Activated T-cell treated with anti-CD3 and anti-CD28 coated beads for 4 hours (primary cell): ENCODE measurements at places on chromosomes 6 and 20.
A peak's percentile ranks its signal among the peaks of the same experiment; 100 is the strongest.

- no peak for DNase-seq
Observed at GRCh38 chr20:45061244-45061643, 39.7 kb downstream of the KCNS1 start.

DNA sequence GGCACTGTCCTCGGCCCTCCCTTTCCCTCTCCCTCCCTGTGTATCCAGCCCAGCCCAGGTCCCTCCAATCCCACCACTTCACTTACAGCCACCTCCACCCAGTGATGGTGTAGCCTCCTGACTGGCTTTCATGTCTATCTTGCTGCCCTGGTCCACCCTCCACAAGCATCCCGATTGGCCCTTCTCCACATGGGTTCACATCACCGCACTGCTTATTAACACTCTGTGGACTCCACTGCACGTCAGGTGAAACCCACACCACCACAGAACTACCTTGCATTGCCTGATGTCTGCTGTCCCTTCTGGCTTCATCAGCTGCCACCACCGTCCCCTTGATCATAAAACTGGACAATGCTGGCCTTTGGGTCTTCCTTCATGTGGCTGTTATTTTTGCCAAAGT, 220.4 kb upstream of the ARID1B start:
- no peak for DNase-seq

DNA sequence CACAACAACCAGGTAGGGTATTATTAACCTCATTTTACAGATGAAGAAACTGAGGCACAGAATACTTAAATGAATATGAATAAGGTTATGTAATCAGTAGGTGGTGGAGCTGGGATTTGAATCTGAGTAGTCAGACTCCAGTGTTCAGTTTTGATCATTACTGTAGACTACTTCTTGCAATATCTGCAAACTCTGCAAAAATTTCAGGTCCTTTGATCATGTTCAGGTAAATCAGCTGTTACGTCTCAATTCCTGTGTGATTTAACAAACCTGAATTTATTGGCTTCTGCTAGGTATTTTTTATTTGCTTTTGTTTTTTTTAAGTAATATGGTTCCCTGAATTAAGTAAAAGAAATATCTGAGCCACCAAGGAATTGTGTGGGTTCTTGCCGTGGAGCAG, 70.7 kb upstream of the NOTCH4 start:
- DNase-seq: no peak

- DNase-seq: no peak
Observed at GRCh38 chr6:20252311-20252710, 40.0 kb upstream of the MBOAT1 start.

DNA sequence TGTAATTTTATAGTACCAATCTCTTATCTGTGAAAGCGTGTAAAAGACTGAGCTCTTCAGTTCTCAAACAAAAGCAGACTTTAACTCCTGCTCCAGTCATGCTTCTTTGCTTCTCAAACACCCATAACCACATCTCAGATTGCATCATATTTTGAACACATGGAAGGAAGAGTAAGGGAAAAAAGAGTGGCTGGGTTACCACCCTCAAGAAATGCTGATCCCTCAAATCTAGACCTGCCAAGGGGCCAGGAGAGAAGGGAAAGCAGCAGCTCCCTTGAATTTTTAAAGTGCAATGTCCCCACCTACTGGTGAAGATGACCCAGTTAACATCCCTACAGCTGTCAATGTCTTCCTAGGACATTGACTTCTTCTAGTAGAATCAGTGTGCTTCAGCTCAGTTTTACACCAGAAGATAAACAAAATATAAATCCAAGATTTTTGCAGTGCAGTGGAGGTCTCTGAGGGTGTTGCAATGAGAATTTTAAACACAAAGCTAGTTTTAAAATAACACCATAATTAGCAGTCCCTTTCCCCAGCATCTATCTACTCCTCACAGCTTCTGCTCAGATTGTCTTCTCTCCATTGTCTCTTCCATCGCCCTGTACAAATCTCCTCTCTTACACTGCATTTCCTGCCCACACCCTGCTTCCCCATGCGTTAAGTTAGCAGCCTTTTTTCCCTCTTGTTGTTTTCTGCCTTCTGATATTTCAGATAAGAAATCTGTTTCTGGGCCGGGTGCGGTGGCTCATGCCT, 22.6 kb upstream of the HLA-DQB2 start:
- DNase-seq: no peak

- DNase-seq: no peak
Observed at GRCh38 chr6:166351715-166352285, 9.5 kb upstream of the SFT2D1 start.

DNA sequence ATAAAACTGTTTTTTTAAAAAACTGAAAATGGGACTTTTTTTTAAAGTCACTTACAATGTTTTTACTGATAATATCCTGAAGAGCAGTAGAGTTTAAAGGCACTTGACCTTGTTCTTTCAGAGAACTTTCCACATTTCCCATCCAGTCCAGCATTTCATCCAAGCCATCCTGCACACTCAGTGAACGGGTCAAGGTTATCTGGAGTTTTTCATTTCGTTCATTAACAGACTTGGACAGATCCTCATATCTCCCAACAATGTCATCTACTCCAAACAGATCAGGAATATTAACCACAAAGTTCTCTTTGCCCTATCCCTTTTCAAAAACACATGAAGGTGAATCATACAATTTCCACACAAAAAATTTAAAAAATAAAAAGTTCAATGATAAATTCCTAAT, 69.1 kb downstream of the DST start:
- no peak for DNase-seq

DNA sequence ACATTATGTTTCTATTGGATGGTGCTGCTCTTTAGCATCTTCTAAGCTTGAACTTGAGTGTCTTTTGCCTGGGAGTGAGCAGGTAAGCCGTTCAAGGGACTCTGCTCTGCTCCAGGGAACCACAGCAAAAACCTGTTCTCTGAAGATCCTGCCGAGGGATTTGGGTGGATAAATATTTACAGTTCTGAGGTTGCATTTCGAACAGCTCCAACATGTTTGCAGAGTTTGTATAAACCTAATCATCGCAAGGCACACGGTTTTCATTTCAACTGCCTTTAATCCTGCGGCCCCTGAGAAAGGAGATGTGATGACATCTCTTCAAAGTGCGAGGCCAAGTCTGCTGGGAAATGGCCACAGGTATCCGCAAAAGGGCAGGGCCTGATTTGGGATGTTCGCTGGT, 293.4 kb downstream of the TFAP2C start:
- DNase-seq: no peak

GRCh38 chr6:150566486-150566885, 33.2 kb upstream of the PLEKHG1 start:
- no peak for DNase-seq

DNA sequence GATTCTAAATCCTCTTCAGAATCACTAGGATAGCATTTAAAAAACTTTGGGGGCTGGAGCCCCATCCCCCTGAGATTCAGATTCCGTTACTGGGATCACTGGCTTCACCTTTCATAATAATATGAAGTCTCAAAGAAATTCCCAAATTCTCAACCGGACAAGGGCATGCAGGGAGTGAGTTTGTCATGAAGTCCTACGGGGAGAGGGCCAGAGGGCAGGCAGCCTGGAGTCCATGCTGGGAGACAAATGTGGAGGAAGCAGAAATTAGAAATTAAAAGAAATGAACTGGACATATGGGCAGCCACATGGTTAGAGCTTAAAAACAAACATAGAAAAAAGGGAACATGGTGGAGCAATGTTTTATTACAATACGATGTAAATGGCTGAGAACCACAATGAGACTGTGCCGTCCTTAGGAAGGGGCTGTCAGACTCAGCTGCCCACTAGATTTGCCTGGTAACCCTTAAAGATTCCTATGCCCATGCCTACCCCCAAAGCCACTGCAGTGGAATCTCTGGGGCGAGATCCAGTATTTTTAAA, 142.6 kb downstream of the CEBPB start:
- DNase-seq: no peak

- DNase-seq: no peak
Observed at GRCh38 chr6:84774157-84774984, 10.0 kb upstream of the TBX18 start.

- DNase-seq: no peak
Observed at GRCh38 chr6:40937491-40937890, 101.5 kb downstream of the UNC5CL start.

GRCh38 chr6:157905590-157906342, 75.9 kb upstream of the SYNJ2 start:
- DNase-seq: no peak

- DNase-seq: no peak
Observed at GRCh38 chr6:166460473-166461437, 78.0 kb upstream of the MPC1 start.

DNA sequence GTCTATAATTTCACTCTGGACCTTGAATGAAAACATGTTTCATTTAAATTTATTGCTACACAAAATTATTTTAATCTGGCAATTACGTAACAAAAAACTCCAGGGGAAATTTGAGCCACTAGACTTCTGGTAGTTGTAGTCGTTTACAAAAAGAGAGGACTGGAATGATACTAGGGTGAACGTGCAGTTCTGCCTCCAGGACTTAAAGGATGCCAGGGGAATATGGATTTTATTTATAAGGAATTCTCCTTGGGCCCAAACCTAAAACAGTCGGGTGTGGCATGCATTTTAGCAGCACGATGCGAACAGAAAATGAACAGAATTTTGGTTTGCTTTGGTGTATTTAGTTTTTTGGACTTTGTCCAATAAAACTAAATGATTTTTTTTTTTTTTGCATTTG, 76.9 kb downstream of the PRL start:
- no peak for DNase-seq

GRCh38 chr6:166905505-166906134, 50.7 kb downstream of the RNASET2 start:
- no peak for DNase-seq

- peak; percentile 47 for DNase-seq
Observed at GRCh38 chr6:41901882-41902519, 6.8 kb upstream of the USP49 start.

DNA sequence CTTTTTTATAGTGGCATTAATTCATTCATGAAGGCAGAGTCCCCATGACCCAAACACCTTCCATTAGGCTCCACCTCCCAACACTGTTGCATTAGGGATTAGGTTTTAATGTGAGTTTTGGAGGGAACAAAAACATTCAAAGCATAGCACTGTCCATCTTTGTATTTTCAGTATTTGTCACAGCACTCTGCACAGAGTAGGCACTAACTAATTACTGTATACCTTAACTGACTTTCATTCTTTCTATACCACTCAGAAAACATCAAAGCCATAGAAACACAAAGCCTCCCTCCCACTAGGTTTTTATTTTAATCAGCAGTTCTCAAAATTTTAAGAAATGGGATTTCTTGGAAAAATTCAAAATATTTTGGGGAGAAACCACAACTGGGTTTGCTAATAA, 21.8 kb upstream of the AHI1 start:
- no peak for DNase-seq

GRCh38 chr6:66355471-66355870, 648.4 kb upstream of the EYS start:
- no peak for DNase-seq

- DNase-seq: no peak
Observed at GRCh38 chr6:127205036-127205435, 61.6 kb upstream of the RNF146 start.

DNA sequence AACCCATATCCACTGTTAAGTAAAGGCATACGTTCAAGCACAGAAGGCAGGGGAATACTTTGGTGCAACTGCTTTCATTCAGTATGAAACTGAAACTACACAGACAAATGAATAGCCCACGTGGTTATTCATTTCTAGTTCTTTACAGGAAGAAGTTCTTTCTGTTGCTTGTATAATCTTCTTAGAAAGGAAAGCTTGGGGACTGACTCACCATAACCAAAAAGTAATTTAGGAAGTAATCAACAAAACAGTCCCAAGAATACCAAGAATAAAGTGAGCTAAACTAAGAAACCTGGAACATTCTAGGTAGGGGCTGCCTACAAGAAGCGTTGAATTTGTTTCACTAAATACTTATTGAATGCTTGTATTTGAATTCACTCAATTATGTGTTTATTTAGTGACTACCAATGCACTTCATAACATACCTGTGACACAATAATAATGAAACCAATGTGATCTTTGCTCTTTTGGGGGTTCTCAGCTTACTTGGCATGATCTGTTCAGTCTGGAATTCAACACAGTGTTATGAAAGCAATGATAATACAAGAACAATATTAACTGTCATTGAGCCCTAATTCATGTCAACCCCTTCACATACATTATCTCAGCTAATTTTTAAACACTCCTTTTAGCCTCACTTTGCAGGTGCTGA, 25.1 kb upstream of the KIAA0408 start:
- DNase-seq: no peak

- DNase-seq: no peak
Observed at GRCh38 chr6:344816-345340, 46.7 kb upstream of the IRF4 start.

GRCh38 chr6:33959329-33959651, 155.5 kb upstream of the MLN start:
- DNase-seq: no peak

- no peak for DNase-seq
Observed at GRCh38 chr6:139205843-139206242, 71.0 kb downstream of the HECA start.

DNA sequence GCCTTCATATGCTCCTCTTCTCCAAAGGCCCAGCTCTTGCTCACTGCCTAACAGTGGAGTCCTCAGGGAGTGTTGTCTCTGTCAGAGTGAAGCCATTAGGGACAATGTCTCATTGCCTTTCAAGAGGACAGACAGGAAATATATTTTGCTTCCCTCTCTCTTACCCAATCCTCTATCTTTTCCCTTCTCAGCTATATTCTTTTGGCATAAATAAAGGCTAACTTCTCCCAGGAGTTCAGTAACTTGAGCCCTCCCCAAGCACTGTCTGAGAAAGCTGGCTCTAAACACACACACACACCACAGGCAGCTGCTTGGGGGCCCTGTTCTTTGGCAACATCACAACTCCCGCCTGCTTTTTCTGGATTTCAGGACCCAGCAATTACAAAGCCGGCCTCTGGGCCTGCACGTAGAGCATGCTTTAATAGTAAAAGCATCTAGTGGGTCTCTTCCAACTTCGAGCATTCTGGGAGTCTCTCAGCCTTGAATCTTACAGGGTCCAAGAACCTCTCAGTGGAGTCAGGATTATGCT, 34.7 kb upstream of the LAMA4 start:
- DNase-seq: no peak

DNA sequence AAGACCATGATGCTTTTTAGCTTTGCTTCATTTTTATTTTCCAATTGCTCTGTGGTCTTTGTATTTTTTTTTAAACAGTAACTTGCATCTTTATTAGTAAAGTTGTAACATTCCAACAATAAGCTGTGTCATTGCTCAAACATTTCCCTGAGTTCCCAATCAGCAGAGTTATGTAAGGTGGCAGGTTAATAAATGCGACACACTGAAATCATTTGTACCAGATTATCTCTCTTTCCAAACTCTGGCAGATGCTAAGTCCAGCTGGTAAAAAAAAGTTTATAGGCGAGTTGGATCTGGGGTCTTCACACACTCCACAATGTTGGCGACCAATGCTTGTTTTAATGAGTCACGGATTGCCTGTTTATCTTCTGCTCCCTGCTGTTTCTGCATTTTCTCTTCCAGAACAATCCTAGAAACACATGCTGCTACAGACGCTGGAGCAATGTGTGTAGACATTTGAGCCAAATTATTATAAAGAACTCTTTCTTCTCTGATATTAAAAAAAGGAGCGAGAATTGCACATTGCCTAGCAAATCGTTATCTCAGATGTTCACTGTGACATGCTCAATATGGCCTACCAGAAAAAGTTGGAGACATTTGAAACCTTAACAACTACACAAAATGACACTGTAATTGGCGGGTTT, 113.6 kb upstream of the IFNGR1 start:
- DNase-seq: no peak

- no peak for DNase-seq
Observed at GRCh38 chr20:15045246-15045645, 707.8 kb upstream of the FLRT3 start.
